Transverse colon (tissue), 4 donors: ENCODE measurements at places on chromosomes 5 and 9. TPM values are rescaled to one million over a fixed set of nuclear protein-coding genes. Genes with fewer than 3 reads are reported as not detected.

GRCh38 chr5:73867345-73868335, 241.6 kb downstream of the ARHGEF28 start:
- no peak for DNase-seq

DNA sequence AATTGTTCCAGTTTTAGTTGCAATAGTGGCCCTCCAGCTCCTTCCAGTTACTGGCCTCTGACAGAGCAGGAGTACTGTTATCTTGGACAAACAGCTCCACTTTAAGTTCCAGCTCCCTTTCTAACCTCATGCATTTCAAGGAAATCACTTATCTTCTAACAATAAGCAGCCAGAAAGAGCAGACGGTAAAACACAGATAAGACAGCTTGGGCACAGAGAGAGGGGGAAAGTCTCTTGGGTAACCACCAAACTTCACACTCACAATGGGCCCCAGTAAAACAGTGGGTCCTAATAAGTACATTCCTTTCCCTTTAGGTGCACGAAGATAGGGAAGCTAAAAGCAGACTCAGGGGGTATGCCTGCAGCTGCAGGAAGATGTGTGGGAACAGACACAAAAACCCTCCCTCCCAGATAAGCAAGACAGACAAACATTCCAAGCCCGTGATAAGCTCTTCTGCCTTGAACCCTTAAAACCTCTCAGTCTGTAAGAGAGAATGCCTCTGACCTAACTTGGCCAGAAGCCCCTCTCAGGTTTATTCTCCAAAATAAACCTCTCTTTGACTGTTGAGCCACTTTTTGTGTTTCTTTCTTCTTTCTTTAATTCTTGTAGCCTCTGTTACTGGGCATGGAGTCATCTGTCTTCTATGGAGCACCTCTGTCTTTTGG, 30.8 kb downstream of the OR1J1 start:
- no peak for DNase-seq

- DNase-seq, result no peak
Measured at GRCh38 chr9:108759399-108759798, 96.4 kb downstream of the ACTL7B start.

OR1J4 gene
- not detected for total RNA-seq

FAM200C gene
- total RNA-seq, result 2.9 TPM
